ENCODE measurements at places on chromosomes 16 and 17. TPM values are rescaled to one million over a fixed set of nuclear protein-coding genes. Genes with fewer than 3 reads are reported as not detected.

NEUROD2 gene
- total RNA-seq: not detected

MBTD1 gene
- total RNA-seq: 11.5 TPM

SRL gene
- total RNA-seq: not detected

EME1 gene
- total RNA-seq: 28.6 TPM

TPPP3 gene
- not detected for total RNA-seq
